ENCODE measurements at places on chromosomes 2 and 18. TPM values are rescaled to one million over a fixed set of nuclear protein-coding genes. Genes with fewer than 3 reads are reported as not detected.

The CCBE1 gene
- polyA plus RNA-seq, result 0.18 TPM

The REG3G gene
- polyA plus RNA-seq, result not detected

The ZBTB7C gene
- 20.6 TPM for polyA plus RNA-seq

The POLR1B gene
- polyA plus RNA-seq, result 5.7 TPM

The UGT1A4 gene
- 2.5 TPM for polyA plus RNA-seq

The TXNDC9 gene
- 14.0 TPM for polyA plus RNA-seq

The MAP3K19 gene
- not detected for polyA plus RNA-seq

The MRPL53 gene
- polyA plus RNA-seq, result 72.3 TPM

The EVX2 gene
- polyA plus RNA-seq, result not detected

The MEIS1 gene
- 30.4 TPM for polyA plus RNA-seq

The TGFA gene
- polyA plus RNA-seq, result 24.7 TPM

The IL18RAP gene
- 1.2 TPM for polyA plus RNA-seq

The VWC2L gene
- not detected for polyA plus RNA-seq

The FEV gene
- not detected for polyA plus RNA-seq

The PLGLB1 gene
- polyA plus RNA-seq, result 4.5 TPM

The COLEC11 gene
- 1.3 TPM for polyA plus RNA-seq

The NEUROD1 gene
- polyA plus RNA-seq, result not detected

The C2orf42 gene
- 2.9 TPM for polyA plus RNA-seq

The RNF181 gene
- 189 TPM for polyA plus RNA-seq

The REG3A gene
- polyA plus RNA-seq, result 1.5 TPM

The C2orf15 gene
- polyA plus RNA-seq, result 0.63 TPM

The NEB gene
- polyA plus RNA-seq, result 0.49 TPM

The SH3RF3 gene
- polyA plus RNA-seq, result 1.1 TPM

The WNT10A gene
- polyA plus RNA-seq, result 13.7 TPM
